ENCODE measurements at places on chromosomes 16 and 17.

DNA sequence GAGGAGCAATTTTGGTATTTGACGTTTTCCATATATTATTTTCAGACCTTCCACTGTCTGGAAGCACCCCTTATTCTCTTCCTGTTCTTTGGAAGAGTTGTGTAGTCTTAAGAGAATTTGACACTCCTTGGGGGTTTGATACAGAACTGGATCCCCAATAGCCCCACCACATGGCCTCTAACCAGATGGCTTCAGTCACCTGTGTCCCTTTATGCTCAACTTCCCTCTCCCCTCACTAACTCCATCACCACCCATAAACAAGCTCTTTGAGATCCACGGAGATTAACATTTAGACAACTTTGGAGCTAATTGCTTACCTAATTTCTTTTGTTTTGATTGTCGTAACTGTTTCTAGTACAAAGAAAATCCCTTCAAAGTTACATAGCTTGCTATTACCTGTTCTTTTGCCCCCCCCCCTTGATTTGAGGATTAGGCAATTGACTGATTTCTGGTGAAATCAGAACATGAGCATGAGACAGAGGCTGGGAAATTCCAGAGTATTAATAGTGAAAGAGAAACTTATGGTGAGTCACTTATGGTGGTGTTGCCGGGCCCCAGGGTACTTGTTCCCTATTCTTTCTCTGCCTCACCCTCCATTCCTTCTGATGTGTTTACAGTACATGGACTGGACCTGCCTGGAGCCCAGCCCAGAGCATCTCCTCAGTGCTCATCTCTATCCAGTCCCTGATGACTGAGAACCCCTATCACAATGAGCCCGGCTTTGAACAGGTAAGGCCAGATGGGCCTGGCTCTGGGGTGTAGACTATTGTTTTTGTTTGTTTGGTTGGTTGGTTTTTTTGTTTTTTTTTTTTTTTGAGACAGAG is 7.5 kb downstream of the UBE2Z start:
- no peak for DNase-seq

DNA sequence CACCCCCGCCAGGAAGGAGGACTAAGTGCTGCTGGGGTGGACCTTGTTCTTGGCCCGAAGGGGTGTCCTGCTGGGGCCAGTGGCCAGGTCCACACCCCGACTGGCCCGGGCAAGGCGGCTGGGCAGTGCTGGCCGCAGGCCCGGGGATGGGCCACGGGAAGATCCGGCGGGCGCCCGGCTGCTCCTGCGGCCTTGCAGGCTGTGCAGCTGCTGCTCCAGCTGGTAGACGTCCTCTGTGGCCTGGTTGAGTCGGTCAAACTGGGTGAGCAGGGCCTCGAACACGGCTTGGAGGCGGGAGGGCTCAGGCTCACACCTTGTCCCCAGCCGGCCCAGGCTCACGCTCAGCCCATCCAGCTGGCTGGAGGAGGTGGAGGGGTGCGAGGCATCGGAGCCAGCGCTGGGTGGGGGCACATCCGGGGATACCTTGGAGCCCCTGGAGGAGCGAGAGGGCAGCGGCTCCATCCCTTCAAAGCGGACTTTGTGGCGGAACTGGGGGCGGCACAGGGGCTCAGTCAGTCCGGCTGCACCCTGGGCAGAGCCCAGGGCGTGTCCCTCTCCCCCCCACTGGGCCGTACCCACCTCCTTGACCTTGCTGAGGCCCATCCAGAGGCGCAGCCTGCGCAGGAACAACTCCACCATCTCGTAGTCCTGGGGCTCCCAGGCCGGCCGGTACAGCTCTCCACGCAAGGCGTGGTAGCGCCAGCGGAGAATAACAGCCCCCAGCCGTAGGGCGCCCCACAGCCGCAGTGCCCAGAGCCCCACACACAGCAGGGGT is 42.1 kb downstream of the TSC2 start:
- peak; percentile 90 for DNase-seq

- peak; percentile 58 for DNase-seq
Observed at GRCh38 chr16:2339521-2340484, 725 bp downstream of the ABCA3 start.

- DNase-seq, result peak; percentile 53
Observed at GRCh38 chr17:43905985-43906852, 1.1 kb downstream of the MPP2 start.

DNA sequence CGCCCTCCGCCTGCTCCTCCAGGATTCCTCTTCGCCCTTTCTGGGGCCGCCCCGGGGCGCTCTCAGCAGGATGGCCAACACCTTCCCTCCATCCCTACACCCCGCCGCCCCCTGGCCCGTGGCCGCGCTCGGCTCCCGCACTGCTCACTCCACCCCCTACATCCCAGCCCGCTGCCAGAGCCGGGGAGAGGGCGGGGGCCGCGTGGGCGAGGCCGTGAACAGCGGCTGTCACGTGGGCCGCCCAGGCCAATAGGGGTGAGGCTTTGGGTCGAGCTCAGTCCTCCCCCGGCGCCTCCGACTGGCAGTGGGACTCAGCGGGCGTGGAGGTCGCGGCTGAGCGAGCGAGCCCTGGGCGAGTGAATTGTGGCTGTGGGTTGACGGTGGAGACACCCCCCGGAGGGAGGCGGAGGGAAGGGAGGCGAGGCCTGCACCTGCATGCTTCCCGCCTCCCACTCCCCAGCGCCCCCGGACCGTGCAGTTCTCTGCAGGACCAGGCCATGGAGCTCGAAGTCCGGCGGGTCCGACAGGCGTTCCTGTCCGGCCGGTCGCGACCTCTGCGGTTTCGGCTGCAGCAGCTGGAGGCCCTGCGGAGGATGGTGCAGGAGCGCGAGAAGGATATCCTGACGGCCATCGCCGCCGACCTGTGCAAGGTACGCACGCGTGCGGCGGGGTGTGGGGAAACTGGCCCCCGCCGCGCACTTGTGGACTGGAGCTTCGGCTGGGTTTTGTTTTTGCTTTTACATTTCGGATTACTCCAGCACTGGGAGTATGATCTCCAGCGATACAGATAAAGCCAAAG is at the start of gene ALDH3A2:
TSS of gene ALDH3A2 (plus strand) at position 277 of the 799 bp plus-strand sequence. CDS start at position 498, 221 bp downstream.
- peak; percentile 100 for DNase-seq

GRCh38 chr17:21842332-21843317 is 150.3 kb downstream of the KCNJ18 start:
- DNase-seq, result no peak

DNA sequence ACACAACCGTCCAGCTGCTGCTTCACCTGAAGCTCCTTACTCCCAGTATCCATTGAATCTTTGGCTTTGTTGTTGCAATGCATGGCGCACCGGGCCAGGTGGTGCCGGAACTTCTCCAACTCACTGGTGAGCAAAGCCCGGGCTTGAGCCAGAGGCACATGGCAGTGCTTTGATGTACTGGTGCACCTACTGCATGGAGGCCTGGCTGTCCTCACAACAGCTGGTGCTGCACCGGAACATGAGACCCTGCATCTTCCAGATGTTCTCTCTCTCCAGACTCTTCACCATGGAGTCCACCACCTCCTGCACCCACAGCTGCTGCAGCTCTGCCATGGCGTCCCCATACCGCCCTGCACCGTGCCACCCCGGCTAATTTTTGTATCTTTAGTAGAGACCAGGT is 10.2 kb downstream of the TACO1 start:
- no peak for DNase-seq

GRCh38 chr17:7261379-7262191 is 693 bp downstream of the CLDN7 start:
- no peak for DNase-seq

DNA sequence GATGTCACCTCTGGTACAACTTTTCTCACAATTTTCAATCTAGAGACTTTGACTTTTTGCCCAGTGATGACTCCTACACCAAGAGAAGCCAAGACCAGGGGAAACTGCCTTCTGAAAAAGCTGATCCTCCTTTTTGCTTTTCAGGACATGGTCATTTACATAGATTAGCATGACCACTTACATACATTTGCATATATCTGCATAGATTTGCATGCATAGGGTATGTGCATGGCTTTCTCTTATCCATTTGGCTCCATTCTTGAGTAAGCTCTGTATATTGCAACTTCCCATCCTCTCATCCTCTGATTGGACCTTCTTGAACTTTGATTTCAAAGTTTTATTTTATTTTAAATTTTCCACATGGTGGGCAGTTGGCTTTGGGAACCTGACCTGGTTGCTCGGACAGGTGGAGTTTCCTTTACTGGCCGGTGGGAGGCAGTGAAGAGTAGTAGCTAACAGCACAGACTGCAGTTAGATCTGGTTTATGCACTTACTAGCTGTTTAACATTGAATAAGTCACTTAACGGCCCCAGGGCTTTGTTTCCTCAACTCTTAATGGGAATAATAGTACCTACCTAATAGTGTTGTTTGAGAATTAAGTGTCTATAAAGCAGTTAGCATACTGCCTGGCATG is 92.9 kb downstream of the GPR139 start:
- DNase-seq, result no peak

- DNase-seq, result no peak
Observed at GRCh38 chr17:35256629-35257028, 13.8 kb downstream of the SLFN5 start.

DNA sequence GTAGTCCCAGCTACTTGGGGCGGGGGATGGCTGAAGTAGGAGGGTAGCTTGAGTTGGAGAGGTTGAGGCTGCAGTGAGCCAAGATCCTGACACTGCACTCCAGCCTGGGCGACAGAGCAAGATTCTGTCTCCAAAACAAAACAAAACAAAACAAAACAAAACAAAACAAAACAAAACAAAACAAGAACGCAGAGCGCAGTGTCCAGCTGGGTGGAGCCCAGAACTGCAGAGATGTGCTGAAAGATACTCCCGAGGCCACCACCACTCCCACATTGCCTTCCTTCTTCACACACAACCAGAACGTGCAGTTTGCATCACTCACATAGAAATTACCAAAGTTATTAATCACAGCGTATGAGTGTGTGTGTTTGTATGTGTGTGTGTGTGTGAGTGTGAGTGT is 222.9 kb upstream of the ASIC2 start:
- DNase-seq, result no peak

GRCh38 chr16:75745823-75746222 is 19.5 kb upstream of the CPHXL start:
- DNase-seq, result no peak

DNA sequence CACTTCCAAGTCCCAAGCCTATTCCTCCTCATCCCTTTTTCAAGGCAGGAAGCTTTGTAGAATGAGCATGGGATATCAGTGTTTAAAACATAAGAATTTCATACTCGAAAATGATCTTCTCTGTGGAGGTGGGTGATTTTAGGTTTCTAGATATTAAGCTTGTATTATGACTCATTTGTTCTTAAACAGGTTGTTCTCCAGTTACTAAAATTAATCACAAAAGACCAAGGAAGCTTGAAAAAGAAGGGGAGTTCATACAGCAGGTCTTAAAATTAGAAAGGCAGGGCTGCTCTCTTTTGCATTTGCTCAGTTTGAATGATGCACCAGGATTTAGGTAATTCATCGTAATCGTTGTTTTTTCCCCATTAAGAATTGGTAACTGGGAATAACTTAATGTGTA is 208.7 kb downstream of the PRKCA start:
- DNase-seq, result no peak

DNA sequence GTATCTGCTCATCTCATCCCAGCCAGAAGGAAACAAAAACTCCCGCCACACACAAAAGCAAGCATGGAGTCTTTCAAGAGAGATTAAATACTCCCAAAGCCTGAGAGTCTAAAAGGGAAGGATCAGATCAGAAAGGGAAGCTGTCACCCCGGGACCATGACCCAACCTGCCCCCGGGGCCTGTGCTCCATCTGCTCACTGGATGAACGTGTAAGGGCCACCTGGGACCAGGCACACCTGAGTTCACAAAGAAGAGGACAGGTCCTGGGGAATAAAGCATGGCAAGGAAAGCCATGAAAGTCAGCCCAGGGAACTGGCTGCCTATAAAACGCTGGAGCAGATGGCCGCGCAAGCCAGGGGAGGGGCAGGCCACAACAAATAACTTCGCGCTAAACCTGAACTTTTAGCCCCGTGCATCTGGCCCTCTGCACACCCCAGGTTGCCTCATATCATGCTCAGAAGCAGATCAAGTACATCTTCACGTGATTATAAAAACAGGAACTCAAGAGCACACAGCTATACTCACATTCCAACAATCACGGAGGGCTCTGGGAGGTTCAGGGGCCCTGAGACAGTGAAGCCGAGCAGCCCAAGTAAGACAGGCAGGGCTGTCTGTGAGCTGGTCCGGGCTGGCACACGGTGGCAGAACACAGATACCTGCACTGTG is 3.4 kb downstream of the TMEM11 start:
- DNase-seq, result peak; percentile 55

GRCh38 chr16:3980253-3981111 is 100.0 kb upstream of the CREBBP start:
- no peak for DNase-seq

DNA sequence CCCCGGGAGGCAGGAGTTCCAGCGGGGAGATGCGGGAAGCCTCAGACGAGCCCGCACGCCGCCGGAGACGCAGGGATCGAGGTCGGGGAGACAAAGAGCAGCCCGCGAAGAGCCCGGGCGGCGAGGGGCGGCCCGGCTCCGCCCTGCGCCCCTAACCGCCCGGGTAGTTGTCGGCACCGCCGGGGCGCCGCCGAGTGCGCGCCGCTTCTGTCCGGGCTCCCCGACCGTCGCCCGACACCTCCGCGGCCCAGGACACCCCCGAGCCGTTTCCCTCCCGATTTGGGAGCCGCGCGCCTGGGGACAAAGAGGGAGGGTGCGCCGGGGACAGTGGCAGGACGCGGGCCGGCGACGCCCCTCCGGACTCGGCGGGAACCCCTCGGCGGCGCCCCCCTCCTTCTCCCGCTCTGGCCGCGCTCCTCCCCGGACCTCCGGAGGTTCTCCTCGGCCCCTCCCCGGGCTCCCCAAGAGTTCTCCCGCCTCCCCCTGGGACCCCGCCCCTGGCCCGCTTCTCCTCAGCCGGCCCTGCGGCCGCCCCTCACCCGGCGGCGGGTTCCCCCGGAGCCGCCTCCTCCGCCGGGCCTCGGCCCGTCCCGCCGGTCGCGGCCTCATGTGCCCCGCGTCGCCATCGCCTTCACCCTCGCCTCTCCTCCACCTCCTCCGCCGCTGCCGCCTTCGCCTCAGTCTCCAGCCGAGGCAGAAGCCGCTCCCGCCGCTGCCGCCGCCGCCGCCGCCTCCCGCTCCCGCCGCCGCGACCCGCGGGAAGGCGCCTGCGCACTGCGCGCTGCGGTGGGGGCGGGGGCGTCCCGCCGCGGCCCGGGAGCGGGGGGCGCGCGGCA is at the start of gene GJC1:
TSS of gene GJC1 (minus strand) at position 765 of the 836 bp plus-strand sequence. CDS start 24,470 bp downstream, outside the sequence.
- DNase-seq, result no peak

DNA sequence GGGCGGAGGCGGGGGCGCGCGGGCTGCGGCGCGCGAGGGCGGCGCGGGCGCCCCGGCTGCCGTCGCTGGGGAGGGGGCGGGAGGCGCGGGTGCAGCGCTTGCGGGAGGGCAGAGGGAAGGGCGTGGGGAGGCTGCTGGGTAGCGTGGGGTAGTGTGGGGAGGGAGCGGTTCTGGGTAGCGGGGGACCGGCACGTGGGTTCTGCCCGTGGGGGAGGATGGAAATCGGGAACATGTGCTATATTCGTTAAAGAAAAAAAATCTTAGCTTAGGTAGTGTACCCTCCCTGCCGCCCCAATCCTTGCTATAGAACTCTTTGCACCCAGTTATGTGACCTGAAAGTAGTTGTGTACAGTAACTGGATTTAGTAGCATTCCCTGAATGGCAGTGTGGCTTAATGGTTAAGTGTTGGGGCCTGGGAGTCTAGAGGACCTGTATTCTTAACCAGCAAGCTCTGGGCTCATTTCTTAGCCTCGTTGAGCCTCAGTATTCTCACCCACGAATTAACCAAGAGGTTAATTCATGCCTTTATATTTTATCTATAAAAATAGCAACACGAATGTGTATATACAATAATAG is 646 bp downstream of the RABEP1 start:
- DNase-seq, result no peak

GRCh38 chr17:50270435-50271362 is 3.6 kb upstream of the TMEM92 start:
- peak; percentile 41 for DNase-seq

- DNase-seq, result no peak
Observed at GRCh38 chr17:54924405-54924804, 23.8 kb downstream of the TOM1L1 start.

Data from left lobe of liver (tissue), 2 donors.